ENCODE measurements at places on chromosomes 1 and 21.
A peak's percentile ranks its signal among the peaks of the same experiment; 100 is the strongest.

GRCh38 chr1:15946571-15947381 is 29.1 kb downstream of the ZBTB17 start:
- no peak for DNase-seq

- no peak for DNase-seq
Measured at GRCh38 chr1:174358344-174358743, 89.4 kb upstream of the GPR52 start.

DNA sequence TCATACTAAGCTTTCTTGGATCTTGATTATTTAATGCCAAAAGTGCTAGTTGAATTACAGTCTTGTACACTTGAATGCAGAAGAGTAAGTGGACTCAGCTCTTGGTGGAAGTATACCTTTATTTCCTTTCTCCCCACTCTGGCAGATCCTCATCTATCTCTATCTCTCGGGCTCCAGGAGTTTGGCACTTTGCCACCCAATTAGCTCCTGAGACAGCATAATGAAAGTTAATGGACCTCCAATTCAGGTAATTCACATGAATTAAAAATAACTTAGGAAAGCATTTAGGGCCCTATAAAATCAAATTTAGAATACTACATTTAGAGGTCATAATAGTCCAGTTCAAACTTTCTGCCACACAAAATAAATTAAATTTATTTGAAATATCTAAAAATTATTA is 67.4 kb downstream of the OLFM3 start:
- no peak for DNase-seq

- DNase-seq = no peak
Measured at GRCh38 chr1:4939266-4939665, 284.9 kb downstream of the AJAP1 start.

DNA sequence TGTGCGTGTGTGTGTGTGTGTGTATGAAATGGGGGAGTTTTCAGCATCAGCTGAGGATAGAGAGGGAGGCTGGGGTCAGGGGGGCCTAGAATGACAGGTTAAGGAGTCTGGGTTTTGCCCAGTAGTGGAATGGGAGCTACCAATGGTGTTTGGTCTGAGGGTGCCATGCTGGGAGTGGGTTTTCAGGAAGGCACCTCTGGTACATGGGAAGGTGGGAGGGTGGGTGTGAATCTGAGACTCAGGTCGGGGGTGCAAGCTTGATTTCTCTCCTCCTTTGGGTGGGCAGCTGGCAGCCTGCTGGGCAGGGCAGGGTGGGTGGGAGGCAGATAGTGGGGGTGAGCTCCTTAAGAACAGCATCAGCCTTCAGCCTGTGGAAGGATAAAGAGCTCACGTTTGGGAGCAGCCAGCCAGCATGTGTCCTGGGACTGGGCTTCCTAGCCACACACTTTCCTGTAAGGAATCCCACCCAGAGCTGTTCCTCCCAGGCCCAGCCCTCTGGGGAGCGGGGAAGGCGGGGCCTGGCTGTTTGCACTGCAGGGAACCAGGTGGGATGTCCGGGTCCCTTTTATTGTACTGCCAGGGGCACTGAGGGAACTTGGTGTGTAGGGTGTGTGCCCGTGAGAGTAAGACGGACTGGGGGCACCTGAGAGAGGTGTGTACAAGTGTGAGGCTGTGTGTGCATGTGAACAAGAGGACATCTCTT is 152.8 kb downstream of the FOXD2 start:
- no peak for DNase-seq

- no peak for DNase-seq
Measured at GRCh38 chr1:228897901-228898300, 162.6 kb downstream of the RHOU start.

- no peak for DNase-seq
Measured at GRCh38 chr21:43274946-43275310, 106.1 kb downstream of the CRYAA start.

- DNase-seq = no peak
Measured at GRCh38 chr1:38589036-38589435, 270.5 kb downstream of the RRAGC start.

DNA sequence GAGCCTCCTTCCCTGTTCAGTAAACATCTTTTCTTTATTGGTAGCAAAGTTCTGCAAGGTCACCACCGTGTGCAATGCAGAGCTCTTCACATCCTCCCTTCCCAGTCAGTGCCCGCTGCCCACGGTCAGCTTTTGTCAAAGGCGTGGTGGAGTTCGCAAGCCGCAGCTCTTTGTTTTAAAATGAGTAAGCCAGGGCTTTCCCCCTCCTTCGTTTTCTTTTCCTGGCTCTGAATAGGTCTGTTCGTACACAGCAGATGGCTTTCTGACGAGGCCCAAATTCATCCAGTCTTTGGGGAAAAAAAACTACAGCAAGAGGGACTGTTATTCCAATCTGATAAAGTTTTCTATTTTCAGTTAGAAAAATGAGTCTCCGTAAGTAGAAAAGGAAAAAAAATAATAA is 153.2 kb downstream of the LRIG2 start:
- peak; percentile 7 for DNase-seq

DNA sequence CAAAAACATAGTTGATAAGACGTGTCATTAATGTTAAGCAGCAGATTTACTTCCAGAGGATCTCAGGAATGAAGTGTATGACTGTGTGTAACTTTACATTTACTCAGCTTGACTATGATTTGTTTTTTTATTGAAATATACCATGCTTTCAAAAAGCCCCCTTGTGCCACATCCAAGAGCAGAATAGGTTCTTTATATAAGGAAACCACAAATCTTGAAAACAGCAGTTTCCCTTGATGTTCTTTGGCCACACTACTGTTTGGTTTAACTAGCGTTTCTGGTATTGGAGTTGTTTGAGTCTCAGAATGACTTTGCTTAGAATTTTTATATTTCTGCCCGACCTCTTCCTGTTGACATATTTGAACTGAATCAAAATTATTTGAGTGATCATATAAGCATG is 25.0 kb downstream of the LRRC8C start:
- no peak for DNase-seq
